ENCODE measurements at places on chromosomes 13 and 19. TPM values are rescaled to one million over a fixed set of nuclear protein-coding genes. Genes with fewer than 3 reads are reported as not detected.

Gene SPACA4
- total RNA-seq = not detected

Gene PRR22
- 2.1 TPM for total RNA-seq

Gene PRTN3
- total RNA-seq = 0.39 TPM

Gene LACC1
- 3.6 TPM for total RNA-seq

Gene SOX1
- 0.11 TPM for total RNA-seq

Gene CEACAM7
- total RNA-seq = not detected

Data from H1 (cell line).